ENCODE measurements at places on chromosomes 2 and 18.
A peak's percentile ranks its signal among the peaks of the same experiment; 100 is the strongest.

GRCh38 chr2:22807872-22808271 lies 577.1 kb upstream of the KLHL29 start:
- H3K4me1 ChIP-seq = no peaks in the 10 kb centered on the region
- H3K27ac ChIP-seq = no peak overlapping the region
- no peaks in the 10 kb centered on the region for H3K36me3 ChIP-seq
- DNase-seq = no peak
- H3K27me3 ChIP-seq = no peaks in the 10 kb centered on the region
- no peak overlapping the region for H3K4me3 ChIP-seq

DNA sequence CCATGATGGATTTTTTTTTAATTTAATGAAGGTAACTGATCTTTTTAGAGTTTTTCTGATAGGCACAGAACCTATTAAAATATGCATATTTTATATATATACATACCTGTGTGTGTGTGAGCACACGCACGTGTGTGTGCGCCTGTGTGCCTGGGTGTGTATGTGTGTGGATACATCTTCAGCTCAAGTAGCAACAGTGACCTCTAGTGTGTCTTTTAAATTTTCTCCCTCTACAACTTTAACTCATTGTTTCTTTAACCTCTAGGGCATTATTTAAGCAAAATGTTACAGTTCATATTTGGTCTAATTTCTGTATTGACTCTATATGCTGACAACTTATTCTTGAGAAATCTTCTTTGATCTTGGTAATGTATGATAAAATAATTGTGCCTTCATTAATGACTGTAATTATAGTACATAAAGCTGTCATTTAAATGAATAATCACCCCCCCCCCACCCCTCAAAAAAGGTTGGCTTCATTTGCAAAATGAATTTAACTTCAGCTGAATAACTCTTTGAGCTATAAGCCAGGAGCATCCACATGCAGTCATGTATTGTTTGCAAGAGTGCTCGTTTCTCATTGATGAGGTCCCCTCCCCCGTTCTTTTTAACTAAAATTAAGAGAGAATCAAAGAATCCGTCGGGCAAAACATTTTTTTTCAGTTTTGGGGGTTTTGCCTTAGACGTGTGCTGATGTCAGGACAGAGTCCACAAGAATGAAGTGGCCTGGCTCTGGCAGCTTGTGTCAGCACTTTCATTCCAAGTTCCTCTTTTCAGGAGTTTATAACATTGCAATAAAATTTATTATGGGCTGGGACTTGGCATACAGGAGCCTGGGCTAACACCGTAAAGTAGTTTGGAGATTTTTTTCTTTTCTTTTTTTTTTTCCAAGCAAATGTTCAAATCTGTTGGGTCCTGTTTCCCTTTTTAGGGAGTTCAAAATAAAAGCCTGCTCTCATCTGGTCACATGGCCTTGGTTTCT lies 80.0 kb downstream of the ETAA1 start:
- H3K27me3 ChIP-seq = peaks cover 51% of the 10 kb centered on the region
- no peak overlapping the region for H3K4me3 ChIP-seq
- H3K4me1 ChIP-seq = no peaks in the 10 kb centered on the region
- no peaks in the 10 kb centered on the region for H3K36me3 ChIP-seq
- H3K27ac ChIP-seq = no peak overlapping the region

- no peaks in the 10 kb centered on the region for H3K27me3 ChIP-seq
- peak overlapping the region; percentile 8 for H3K4me3 ChIP-seq
- no peak for DNase-seq
- H3K27ac ChIP-seq = peak overlapping the region; percentile 75
These were observed 90.2 kb downstream of the NCK2 start for GRCh38 chr2:105834931-105835330.

DNA sequence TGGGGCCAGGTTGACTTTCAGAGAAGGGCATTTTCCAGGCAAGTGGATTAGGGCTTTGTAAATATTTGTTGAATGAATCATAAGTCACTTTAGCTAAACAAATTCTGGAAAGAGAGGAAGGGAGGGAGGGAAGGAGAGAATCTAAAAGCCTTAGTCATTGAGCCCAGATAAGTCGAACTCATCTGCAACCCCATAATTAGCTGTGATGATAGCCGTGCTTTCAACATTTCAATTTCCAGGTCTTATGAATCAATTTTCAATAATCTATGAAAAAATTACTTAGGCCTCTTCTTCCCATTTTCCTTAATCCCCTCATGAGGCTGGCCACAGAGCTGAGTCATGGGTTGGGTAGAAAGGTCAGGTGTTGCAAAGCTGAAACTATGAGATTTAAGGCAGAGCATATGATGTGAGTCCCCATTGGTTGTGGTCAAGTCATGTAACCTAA lies 111.9 kb upstream of the MAPRE2 start:
- no peak for DNase-seq
- no peaks in the 10 kb centered on the region for H3K4me1 ChIP-seq
- no peaks in the 10 kb centered on the region for H3K36me3 ChIP-seq
- no peak overlapping the region for H3K27ac ChIP-seq

DNA sequence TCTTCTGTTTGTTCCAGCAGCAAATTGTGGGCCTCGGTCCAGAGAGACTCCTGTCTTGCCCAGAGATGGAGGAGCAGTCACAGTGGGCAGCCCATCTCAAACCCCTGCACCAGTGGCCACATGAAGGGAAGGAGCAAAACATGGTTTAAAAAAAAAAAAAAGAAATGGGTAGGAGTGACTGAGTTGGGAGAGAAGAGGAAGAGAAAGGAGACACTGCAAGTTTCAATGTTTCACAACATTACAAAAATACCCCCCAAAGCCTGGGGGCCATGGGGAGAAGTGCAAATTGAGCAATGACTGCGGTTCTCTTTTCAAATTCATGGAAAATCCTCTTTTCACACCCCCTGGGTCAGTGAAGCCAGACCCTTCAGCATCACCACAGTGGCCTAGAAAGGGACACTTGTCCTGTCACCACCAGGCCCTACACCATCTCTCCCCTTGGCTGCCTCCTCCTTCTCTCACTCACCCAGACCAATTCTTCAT lies 117.1 kb downstream of the ZFP36L2 start:
- peaks cover 10% of the 10 kb centered on the region for H3K4me1 ChIP-seq
- DNase-seq = no peak
- no peak overlapping the region for H3K4me3 ChIP-seq
- H3K36me3 ChIP-seq = no peaks in the 10 kb centered on the region

- no peak for DNase-seq
- no peak overlapping the region for H3K4me3 ChIP-seq
- no peaks in the 10 kb centered on the region for H3K36me3 ChIP-seq
- peaks cover 14% of the 10 kb centered on the region for H3K4me1 ChIP-seq
- H3K27ac ChIP-seq = no peak overlapping the region
These were observed 106.6 kb upstream of the CYP1B1 start for GRCh38 chr2:38182492-38183003.

- peaks cover 25% of the 10 kb centered on the region for H3K4me1 ChIP-seq
- H3K4me3 ChIP-seq = no peak overlapping the region
- H3K27ac ChIP-seq = no peak overlapping the region
- DNase-seq = no peak
These were observed 33.1 kb downstream of the EMILIN2 start for GRCh38 chr18:2879889-2880288.

DNA sequence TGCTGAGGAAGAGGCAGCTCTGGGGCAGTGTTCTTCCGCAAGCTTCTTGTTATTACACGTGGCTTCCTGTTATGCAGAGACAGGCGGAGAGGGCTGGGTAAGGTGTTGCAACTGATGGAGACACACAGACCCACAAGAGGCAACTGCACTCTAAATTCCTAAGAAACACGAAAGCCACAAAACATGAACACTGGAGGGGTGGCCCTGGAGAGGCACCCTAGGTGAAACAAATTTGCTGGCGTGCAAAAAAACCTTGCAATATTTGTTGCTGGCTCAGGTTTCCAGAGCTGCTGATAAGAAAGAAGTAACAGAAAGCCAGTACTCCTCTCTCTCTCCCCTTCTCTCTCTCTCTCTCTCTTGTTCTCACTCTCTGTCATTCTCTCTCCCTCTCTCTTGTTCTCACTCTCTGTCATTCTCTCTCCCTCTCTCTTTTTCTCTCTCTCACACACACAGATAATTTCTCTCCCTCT lies 31.8 kb downstream of the ARHGAP25 start:
- H3K36me3 ChIP-seq = peaks cover 27% of the 10 kb centered on the region
- DNase-seq = peak; percentile 75
- H3K4me1 ChIP-seq = peaks cover 90% of the 10 kb centered on the region
- H3K27ac ChIP-seq = peak overlapping the region; percentile 97
